ENCODE measurements at places on chromosomes 11 and 22.

- DNase-seq = no peak
Observed at GRCh38 chr11:75795276-75796090, 19.5 kb upstream of the UVRAG start.

GRCh38 chr11:13008061-13008435 is 1.1 kb upstream of the RASSF10 start:
- DNase-seq = no peak

- no peak for DNase-seq
Observed at GRCh38 chr11:35357923-35358322, 61.4 kb downstream of the SLC1A2 start.

DNA sequence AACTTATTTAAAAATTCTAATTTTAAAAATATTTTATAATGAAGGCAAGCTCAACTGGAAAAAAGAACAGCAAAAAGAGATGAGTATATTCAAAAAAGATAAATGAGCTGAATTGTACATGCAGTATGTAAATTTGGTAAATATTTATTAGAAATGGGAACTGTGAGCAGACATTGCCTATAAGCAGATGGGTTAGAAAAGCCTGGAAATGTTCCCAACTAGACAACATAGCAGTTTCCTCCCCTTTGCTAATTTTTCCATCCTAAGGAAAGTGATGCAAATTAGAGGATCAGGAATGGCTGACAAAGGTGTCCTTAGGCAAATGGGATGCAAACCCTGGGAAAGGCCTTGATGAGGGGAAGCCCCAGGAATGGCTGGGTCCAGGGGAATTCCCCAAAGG is 37.2 kb downstream of the TP53I11 start:
- no peak for DNase-seq
